Activated T-cell treated with anti-CD3 and anti-CD28 coated beads, Interleukin-2, amount 50 U/mL, for 4 hours (primary cell): ENCODE measurements at places on chromosomes 1 and 21. TPM values are rescaled to one million over a fixed set of nuclear protein-coding genes. Genes with fewer than 3 reads are reported as not detected.

LCE1C gene
- total RNA-seq = not detected

TFF2 gene
- not detected for total RNA-seq

DCST1 gene
- total RNA-seq = not detected

SOD1 gene
- 295 TPM for total RNA-seq

GSTM4 gene
- total RNA-seq = 4.1 TPM

TSPAN2 gene
- total RNA-seq = 0.16 TPM

UBL4B gene
- total RNA-seq = not detected

PTGS2 gene
- 1.2 TPM for total RNA-seq

CTH gene
- total RNA-seq = 5.1 TPM

TIE1 gene
- total RNA-seq = 0.18 TPM

AK5 gene
- 3.0 TPM for total RNA-seq

GIPC2 gene
- total RNA-seq = 0.35 TPM

ZBTB8A gene
- 0.24 TPM for total RNA-seq

FAM72B gene
- 2.5 TPM for total RNA-seq

LRRC38 gene
- total RNA-seq = not detected

TSPEAR gene
- not detected for total RNA-seq

APP gene
- 61.1 TPM for total RNA-seq

GJB5 gene
- total RNA-seq = not detected

AGMAT gene
- 21.2 TPM for total RNA-seq
